HEK293T (cell line): ENCODE measurements at places on chromosomes 3 and 15.

- no peak for DNase-seq
These were observed 33.5 kb downstream of the SV2B start for GRCh38 chr15:91133511-91133910.

DNA sequence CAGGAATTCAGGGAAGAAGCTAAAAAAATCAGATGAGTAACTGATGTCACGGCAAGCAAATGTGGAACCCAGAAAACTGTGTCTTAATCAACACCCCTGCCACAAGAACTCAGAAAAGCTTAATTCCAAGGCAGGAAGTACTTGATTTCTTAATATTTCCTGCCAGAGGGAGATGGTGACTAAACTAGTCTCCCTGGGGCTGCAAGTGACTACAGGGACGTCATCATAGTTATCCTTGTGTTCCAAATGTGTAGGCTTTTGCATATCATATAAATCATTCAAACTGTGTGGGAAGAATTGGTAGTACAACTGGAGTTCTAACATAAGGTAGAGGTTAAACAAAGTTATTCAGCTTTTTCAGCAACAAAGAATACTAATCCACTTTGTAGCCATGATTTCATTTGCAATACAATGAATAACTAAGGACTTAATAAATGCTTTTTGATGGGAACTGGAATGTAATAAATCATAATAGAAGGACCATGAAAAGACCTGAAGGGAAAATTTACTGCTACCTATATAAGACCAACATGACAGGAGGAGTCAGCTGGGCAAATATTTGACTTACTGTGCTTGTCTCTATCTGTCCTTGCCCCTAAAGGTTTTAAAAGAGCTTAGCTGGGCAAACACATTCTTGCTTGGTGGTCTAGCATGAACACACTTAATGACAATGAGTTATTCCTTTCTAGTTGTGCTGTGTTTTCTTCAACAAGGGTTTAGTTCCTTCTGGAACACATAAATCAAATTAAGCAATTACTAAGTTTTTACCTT lies 76.0 kb upstream of the NECTIN3 start:
- DNase-seq, result no peak

- DNase-seq, result no peak
These were observed 69.3 kb upstream of the BFSP2 start for GRCh38 chr3:133330522-133330921.

DNA sequence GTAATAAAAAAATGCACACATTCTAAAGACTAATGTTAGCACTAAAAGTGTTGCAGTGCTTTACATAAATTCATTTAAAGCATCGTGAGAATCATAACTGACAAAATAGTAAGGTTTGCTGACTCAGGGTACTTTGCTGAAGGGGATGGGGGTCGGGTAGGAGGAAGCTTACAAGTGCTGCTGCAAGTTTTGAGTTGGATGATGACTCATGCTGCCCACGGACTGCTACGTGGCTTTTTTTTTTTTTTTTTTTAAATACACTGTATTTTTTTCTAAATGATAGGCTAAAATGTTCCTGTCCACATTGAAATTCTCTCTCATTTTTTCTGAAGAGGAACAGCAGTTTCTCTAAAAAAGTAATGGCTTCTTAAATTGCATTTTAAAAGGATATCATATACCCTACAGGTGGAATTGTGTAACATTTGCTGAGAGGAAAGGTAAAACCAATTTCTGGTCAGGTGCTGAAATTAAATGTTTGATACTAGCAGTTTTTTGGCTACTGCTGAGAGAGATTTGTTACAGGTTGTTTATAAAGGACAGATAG lies 2.2 kb downstream of the MAPK6 start:
- DNase-seq, result peak; percentile 28

- DNase-seq, result peak; percentile 10
These were observed 1.1 kb upstream of the ALCAM start for GRCh38 chr3:105365391-105366325.

- DNase-seq, result no peak
These were observed 42.9 kb downstream of the WNT7A start for GRCh38 chr3:13836658-13837587.

DNA sequence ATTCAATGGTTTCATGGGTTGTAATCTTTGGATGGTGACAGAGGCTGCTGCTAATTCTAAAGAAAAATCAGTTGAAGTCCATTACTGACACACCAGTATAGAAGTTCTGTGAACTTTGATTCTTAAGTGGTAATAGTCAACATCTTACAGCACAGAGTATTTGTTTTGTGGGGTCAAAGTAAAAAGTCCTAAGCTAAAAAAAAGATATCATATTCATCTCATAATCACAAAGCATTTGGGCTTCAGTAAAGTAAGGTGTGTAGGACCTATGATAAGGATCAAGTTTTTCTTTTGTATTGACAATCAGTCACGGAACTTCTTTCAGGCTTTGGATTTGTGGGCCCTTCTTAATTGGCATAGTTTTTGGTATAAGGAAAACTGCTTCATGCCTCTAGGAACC lies 1.1 kb downstream of the ASTE1 start:
- no peak for DNase-seq

DNA sequence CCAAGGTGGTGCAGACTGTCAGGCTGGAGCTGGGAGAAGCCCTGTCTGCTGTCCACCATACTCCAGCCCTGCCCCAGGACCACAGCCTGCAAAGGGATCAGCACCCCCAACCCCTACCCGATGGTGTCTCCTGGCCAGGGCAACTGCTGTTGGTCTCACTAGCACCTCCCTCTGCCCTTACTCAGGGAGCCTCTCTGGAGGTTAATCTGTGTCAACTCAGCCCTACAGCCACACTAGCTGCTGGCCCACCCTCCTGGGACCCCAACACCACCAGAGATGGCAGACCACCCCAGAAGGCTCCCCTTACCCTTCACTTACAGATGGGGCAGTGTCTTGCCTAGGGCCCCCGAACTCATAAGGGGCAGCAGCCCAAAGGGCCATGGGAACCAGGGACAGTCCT lies 65.2 kb downstream of the TLE3 start:
- no peak for DNase-seq

DNA sequence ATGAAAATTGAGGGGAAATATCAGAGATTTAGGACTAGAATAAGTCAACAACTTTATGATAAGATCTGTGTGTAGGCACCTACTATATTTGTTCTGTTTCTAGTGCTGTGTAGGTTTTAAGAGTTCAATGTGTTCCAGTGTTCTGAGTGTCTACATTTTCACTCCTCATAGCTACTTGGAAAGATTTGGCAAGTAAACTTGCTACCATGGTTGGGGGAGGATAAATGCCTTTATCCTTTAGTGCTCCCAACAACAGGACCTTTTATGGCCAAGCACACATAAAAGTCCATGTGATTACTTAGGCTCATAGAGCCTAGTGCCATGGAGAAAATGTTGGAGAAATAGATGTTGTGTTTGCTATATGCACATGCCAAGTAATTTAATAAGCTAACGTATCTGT lies 64.0 kb downstream of the LYSMD4 start:
- DNase-seq, result no peak

DNA sequence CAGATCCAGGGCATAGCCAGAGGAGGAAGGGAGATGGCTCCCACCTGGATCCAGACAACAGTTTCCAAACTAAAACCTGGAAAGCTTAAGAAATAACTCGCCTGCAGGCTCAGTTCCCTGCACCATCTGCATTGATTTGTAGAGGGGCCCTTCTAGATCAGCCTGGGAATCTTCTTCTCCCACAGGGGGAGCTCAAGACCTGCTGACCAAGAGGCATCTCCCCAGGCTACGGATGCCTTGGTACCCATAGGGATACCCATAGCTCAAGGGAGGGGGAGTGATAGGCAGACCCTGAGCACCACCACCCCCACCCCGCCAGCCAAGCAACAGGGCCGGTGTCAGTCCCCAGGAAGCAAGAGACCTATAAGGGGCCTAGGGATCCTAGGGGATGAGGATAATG lies 28.0 kb upstream of the DCLK3 start:
- DNase-seq, result peak; percentile 30

GRCh38 chr3:24495326-24495994 lies 810 bp upstream of the THRB start:
- DNase-seq, result peak; percentile 58

- no peak for DNase-seq
These were observed 33.1 kb downstream of the PRR20G start for GRCh38 chr3:127254730-127255129.

GRCh38 chr3:26718315-26718714 lies 95.7 kb downstream of the LRRC3B start:
- no peak for DNase-seq

DNA sequence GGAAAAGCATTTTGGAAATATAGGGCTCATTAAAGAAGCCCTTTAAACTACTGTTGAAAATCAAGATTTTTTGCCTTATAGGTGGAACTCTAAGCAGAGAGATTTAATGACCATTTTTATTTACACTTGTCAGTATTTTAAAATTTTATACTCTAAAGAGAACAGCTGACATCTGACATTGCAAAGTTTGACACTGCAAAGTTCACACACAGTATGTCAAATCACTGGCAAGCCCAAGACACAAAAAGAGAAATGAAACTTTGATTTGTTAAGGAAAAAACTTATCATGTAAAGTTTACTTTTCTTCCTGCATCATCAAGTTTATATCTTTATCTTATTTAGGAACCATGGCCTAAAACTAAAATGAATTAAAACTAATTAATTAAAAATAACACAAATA lies 40.2 kb downstream of the DPH6 start:
- no peak for DNase-seq

DNA sequence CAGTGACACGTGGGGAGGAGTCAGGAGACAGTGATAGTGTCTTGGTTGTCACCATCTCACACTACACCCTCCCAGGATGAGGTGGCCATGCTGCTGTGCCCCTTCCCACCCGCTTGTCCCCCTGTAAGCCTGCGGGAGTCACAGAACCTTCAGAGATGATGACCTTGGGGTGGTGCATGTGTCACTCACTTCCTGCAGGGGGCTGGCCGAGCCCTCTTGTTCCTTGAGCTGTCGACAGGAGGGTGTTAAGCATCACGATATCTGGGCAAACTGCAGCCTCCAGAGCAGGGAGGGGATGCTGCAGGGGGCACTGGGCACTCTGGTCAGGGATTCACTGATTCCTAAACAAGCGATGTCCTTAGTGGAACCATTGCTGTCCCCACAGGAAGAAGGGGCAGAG lies 27.7 kb downstream of the FAH start:
- no peak for DNase-seq

DNA sequence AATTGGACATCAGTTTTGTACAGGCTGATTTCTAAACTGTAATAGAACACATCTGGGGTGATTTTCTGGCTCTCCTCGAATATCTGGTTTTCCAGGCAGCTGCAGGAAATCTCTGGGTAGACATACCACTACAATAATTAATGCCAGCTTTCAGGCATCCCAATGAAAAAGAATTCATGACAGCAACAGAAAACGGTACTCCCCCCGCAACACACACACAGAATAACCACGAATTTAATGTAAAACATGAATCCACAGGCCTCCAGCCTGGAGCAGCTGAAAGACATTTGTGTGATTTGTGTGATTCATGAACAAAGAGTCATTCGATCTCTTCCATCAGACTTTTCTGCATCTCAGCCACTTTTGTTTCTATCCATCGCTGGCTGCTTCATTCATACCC lies 262.2 kb downstream of the MAGI1 start:
- no peak for DNase-seq

DNA sequence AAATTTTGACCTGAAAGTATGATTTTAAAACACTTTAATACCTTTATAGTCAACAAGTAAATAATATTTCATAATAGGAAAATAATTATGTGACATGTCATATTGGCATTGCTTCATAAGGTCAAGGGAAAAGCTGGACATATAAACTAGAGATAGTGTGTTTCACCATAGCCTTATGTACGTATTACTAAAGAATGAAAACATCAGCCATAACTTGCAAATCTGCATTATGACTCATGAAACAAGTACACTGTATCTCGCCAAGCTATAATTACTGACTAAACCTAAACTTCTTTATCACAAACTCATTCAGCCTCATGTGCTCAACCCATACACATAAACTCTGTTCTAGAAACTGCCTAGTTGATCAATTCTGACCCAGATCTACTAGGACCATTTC lies 950.1 kb downstream of the FHIT start:
- no peak for DNase-seq

DNA sequence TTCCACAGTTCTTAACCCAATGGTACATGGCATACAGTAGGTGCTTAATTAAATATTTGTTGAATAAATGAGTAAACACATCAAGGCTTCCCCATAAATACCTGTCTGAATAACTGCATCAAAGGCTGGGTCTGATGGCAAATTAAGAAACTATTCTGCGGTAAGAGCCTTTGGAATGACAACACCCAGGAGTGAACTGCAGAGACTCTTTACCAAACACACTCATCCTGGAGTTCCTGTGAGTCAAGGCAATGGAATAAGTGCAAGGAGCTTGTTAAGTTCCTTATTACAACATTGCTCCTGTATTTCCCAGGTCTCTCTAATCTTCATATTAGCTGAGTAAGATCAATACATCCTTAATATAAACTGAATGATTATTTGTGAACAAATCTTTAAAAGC lies 119.9 kb upstream of the STT3B start:
- no peak for DNase-seq

DNA sequence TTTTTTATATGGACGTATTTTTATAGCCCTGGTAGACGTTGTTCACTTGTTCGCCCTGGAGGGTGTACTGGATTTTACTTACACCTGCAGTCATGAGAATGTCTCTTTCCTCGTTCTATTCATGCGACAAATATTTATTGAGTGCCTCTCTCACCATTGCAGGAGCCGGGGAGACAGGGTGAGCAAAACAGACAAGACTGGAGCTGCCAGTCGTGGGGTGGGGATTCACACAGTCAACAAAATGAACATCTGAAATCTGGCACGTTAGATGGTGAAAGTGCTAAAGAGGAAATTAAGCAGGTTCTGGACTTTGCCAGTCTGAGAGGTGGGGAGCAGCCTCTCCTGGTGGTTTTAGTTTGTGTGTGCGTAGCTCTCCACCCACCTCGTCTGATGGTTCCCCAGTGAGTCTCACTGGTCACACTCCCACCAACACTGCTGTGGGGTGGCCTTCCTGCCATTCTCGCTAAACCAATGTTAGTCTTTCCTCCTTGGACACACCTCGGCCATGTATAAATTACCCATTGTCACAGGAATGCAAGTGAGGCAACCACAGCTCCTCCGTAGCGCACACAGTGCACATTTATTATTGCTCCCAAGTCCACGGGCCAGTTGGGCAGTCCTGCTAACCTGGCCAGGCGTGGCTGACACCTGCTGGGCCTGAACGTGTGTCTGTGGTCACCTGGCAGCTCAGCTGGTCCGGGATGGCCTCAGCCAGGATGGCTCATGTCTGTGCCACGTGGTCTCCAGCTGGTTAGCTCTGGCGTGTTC lies 31.5 kb downstream of the FBLN2 start:
- no peak for DNase-seq
